ENCODE measurements at places on chromosomes 5 and 9. TPM values are rescaled to one million over a fixed set of nuclear protein-coding genes. Genes with fewer than 3 reads are reported as not detected.

The NOL8 gene
- total RNA-seq = 25.2 TPM

The MSX2 gene
- 0.24 TPM for total RNA-seq

The CER1 gene
- total RNA-seq = not detected

The OR1J2 gene
- total RNA-seq = not detected

The LECT2 gene
- total RNA-seq = not detected

The ASPN gene
- 1.3 TPM for total RNA-seq

The MZB1 gene
- 0.58 TPM for total RNA-seq

The TNC gene
- 18.4 TPM for total RNA-seq

The GABRA6 gene
- total RNA-seq = not detected

The TRPM6 gene
- 0.12 TPM for total RNA-seq

Data from ovary (tissue), 10 donors.